AG04450 (cell line): ENCODE measurements at places on chromosomes 12 and 14. TPM values are rescaled to one million over a fixed set of nuclear protein-coding genes. Genes with fewer than 3 reads are reported as not detected.

DNA sequence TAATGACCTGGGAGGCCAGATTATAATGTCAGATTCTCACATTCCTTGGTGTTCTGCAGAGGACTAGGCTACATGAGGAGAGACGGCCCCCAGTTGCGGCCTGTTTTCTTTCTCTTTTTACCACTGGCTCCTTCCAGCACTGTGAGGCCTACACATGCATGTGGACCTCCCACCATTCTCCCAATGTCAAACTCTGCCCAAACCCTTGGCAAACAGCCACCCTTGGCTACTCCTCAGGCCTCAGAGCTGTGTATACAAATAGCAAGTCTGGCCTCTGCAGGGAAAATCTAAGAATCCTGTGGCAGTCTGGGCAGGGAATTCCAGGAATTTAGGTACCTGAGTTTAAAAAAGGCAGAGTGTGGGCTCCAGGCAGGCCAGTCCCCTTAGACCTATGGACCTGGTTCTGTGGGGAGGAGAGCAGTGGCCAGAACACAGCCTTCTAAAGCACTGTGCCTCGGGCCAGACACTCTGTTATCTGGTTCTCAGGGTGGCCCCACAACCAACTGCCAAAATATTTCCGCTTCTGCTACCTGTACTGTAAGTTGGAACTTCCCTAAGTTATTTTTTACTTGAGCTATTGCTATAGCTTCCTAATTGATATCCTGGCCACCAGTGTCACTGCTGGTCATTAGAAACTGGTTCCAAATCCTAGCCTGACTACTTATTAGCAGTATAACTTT is 19.9 kb upstream of the NEDD1 start:
- DNase-seq, result peak; percentile 68

GRCh38 chr14:82855912-82856391 is 1322.3 kb upstream of the SEL1L start:
- no peak for DNase-seq

GRCh38 chr12:130956456-130957303 is 3.0 kb downstream of the ADGRD1 start:
- no peak for DNase-seq

- DNase-seq, result peak; percentile 21
These were observed 4.6 kb downstream of the MTRFR start for GRCh38 chr12:123237646-123238329.

- no peak for DNase-seq
These were observed 30.3 kb downstream of the TTC7B start for GRCh38 chr14:90785876-90786450.

DNA sequence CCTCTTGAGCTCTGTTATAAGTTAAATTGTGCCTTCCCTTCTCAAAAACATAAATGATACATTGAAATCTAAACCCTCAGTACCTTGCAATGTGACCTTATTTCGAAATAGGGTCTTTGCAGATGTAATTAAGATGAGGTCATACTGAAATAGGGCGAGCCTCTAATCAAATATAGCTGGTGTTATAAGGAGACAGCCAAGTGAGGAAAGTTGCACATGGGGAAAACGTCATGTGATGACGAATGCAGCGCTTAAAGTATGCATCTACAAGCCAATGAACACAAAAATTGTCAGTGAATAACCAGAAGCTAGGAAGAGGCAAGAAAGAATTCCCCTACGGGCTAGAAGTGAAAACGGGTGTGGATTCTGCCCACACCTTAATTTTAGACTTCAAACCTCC is 305.2 kb upstream of the FOXG1 start:
- no peak for DNase-seq

DNA sequence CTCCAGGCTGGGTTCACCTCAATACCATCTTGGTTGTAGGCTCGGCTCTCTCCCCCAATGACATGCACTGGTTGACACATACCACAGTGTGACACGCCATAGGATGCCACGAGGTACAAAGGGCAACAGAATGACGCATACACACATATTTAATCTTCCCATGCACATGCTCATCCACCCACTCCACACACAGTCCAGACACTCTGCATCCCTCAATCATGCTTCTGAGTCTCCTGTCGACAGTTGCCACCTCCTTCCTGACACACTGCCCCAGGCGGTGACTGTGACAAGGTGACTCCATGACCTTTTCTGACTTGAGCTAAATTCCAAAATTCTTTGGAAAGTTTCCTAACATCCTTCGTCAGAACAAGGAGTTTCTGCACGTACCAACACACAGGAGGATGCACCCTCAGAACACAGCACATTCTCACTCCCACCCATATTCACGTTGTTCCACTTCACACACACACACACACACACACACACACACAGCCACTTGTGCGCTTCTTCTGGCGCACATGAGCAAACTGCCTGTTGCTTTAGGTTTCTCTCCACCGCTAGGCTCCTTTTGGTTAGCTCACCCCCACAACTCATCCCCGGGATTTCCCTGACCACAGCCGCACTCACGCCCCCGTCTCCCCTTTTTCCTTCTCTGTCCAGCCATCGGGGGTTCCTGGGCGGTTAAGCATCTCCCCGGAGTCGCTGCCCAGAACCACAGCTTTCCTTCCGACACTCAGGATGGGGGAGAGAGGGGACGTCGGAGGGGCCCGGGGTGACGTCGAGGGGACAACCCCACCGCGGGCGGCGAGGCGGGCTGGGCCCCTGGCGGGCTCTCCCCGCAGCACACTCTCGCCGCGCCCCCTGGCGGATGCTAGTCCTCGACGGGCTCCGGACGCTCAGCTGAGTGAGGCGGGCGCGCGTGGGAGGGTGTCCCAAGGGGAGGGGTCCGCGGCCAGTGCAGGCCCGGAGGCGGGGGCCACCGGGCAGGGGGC is 536 bp upstream of the WNT1 start:
- no peak for DNase-seq

DNA sequence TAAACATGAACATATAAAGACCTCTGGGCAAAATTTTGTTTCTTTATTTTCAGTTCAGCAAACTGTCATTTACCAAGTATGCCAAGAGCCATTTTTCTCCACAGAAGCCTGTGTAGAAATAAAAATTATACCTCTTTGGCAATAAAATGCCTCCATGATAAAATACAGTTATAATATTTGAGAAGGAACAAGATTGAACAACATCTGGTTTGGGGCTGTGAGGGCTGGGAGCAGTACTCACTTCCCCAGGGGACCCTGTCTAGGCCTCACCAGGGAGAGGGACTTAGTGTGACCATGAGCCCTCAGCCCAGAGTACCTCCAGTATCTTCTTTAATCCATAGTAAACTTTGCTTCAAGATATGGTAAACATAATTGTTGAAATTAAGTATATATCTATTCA is 65.1 kb downstream of the DAAM1 start:
- no peak for DNase-seq

- DNase-seq, result no peak
These were observed 20.2 kb downstream of the KRT8 start for GRCh38 chr12:52884526-52885293.

DNA sequence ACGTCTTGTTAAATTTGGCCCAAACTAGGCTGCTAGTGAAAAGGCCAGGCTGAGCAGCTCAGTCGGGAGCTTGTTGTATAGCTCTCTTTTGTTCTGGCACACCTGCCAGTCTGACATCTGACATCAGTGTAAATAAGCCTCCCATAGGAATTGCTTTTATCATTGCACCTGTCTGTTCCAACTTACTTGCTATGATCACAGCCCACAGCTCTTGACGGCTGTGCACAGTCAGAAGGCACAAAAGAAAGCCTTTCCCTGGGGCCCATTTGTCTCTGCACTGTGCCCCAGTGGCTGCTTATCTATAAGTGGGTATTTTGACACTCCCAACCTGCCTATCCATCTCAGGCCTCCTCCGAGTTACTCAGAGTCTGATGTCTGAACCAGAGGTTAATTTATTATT is 324.5 kb downstream of the NUAK1 start:
- DNase-seq, result no peak

DNA sequence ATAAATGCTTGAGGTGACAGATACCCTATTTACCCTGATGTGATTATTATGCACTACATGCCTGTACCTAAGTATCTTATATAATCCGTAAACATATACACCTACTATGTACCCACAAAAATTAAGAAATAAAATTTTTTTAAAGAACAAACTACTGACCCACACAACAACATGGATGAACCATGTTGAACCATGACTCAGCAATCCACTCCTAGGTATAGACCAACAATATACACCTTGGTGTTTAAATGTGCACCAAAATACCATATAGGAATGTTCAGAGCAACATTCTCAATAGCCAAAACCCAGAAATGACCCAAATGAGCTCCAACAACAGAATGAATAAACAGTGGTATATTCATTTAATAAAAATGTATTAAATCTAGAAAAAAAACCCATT is 245.1 kb downstream of the GXYLT1 start:
- no peak for DNase-seq

GRCh38 chr12:63941879-63942278 is 97.4 kb downstream of the SRGAP1 start:
- no peak for DNase-seq

DNA sequence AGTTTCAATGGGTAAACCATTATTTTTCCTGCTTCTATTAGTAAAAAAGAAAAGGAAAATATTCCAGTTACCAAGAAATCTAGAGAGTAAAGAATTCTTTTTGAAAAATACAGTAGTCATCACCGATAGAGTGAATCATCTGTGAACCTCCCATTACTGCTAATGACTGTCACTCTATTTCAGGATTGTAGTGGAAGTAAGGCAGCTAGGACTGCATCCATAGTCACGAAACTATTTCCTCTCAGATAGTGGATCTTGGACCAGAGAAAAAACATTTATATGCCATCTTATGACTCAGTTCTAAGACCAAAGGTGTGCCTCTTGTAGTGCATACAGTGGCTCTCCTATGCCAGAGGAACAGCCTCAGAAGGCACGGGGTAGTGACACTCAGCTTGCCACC is 173.9 kb upstream of the PLEKHA5 start:
- no peak for DNase-seq

- no peak for DNase-seq
These were observed 241.9 kb downstream of the PAWR start for GRCh38 chr12:79448816-79449215.

DNA sequence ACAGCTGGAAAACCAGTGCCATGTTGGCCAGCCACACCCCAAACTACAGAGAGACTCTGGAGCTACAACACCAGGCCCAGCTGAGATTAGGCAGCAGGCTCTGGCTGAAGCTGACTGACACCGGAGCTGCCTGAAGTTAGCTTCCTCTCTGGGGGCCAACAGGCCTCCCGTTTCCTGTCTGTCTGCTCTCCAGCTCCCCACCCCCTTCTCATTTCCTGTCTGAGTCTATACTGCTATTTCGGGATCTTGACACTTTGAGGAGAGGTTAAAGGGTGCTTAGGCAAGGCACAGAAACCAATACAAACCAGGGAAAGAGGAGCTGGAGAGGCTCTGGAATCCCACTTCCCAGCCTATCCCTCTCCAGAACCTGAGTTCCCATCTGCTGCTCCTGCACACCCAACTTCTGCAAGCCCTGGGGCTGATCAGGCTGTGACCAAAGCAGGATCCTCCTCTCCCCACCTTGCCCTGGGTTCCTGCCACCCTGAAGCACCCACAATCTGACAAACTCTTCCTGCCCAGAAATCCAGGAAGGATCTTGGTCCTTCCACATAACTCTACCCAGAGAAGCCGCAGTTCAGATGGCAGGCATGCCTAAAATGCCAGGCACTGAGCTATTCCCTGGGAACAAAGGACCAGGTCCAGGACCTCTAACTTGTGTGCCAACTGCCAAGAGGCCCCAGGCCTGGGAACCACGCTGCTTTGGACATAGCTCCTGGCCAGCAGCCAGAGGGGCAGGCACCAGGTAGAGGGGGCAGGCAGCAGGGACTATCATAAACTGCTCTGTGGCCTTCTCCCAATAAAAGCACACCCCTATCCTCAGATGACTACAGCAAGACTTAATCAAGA is 39.9 kb downstream of the PRPF40B start:
- peak; percentile 46 for DNase-seq

DNA sequence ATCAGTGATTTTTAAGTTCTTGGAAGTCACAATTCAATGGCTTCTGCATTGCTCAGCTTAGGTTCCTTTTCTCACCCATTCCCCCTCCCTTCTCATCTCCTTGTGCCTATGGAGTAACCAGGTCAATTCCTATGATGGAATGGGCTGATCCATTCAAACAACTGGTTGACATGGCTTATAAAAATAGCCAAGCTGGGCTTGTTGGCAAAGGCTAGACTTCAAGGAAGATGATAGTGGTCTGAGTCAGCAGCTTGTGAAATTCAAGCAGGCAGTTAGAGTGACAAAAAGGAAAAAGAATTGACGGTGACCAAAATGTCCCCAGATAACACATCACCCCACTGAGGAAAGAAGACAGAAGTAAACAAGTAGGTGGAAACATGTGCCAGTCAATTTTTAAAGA is 119.9 kb upstream of the PCED1B start:
- DNase-seq, result peak; percentile 32

- DNase-seq, result no peak
These were observed 4.2 kb upstream of the KLC1 start for GRCh38 chr14:103624860-103625259.

DNA sequence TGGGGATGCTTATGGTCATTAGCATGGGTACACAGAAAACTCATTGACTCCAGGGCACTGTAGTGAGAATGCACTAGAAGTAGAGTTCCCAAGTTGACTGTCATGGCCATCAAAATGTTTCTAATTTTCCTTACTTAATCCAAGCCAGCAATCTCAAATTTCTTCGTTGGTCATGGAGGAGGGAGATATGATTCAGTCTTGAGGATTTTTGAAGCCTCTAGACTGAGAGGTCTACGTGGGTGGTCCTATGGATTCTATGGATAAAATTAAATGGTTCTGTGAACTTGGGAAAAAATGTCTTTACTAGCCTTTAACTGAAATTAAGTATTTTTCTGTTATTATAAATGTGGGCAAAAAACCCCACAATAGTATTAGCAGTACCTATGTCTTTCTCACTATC is 508.5 kb downstream of the FUT8 start:
- no peak for DNase-seq

GRCh38 chr12:116429826-116430360 is 129.3 kb upstream of the MAP1LC3B2 start:
- DNase-seq, result no peak

GRCh38 chr12:66885115-66885875 is 206.4 kb upstream of the GRIP1 start:
- DNase-seq, result no peak

DNA sequence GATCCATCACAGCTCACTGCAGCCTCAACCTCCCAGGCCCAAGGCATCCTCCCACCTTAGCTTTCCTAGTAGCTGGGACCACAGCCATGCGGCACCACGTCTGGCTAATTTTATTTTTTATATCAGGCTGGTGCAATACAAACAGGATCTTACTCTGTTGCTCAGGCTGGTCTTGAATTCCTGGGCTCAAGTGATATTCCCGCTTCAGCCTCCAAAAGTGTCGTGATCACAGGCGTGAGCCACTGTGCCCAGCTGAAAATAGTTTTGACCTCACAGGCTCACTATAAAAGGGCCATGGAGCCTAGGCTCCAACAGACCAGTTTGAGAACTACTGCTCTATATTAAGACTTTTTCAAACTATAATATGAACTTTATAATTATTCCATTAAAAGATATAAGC is 37.3 kb downstream of the SNX6 start:
- no peak for DNase-seq

- no peak for DNase-seq
These were observed 205.4 kb upstream of the PRMT8 start for GRCh38 chr12:3285570-3285969.

The LPCAT3 gene
- 36.0 and 37.6 TPM in 2 replicates for polyA plus RNA-seq

The PLEKHD1 gene
- not detected in 2 replicates for polyA plus RNA-seq

The TRPV4 gene
- 5.2 and 6.8 TPM in 2 replicates for polyA plus RNA-seq

The ZNF26 gene
- 4.5 and 4.7 TPM in 2 replicates for polyA plus RNA-seq

The ERBB3 gene
- polyA plus RNA-seq, result 1.7 and 2.1 TPM in 2 replicates

The C2CD5 gene
- polyA plus RNA-seq, result 26.4 and 38.3 TPM in 2 replicates
